ENCODE measurements at places on chromosomes 4 and X. TPM values are rescaled to one million over a fixed set of nuclear protein-coding genes. Genes with fewer than 3 reads are reported as not detected.

TNMD gene
- not detected for total RNA-seq

RBM46 gene
- not detected for total RNA-seq

PTTG2 gene
- not detected for total RNA-seq

TMPRSS11B gene
- not detected for total RNA-seq

PPP4R3C gene
- total RNA-seq = not detected

PI4K2B gene
- total RNA-seq = 20.3 TPM

SYTL4 gene
- total RNA-seq = 2.9 TPM

TMEM35A gene
- 1.5 TPM for total RNA-seq

CENPI gene
- 4.4 TPM for total RNA-seq

DNA sequence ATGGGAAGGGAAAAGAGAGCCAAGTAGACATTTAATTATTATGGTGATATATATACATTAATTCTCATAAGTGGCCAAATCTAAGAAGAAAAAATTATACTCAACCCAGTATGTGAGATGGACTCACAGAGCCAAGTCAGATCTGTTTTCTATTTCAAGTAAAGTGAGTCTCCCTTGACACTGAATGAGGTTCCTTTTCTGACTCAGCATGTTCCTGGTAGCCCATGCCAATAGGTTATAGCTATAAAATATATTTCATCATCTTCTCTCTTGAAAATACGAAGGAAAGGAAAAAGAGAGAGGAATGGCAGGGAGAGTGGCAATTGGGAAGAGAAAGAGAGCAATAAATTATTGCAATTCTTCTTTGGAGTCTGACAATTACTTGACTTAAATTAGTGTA lies 68.8 kb upstream of the GRIA2 start:
- no peak for DNase-seq
- no peaks in the 10 kb centered on the region for H3K36me3 ChIP-seq
- H3K4me3 ChIP-seq = no peak overlapping the region
- H3K27me3 ChIP-seq = no peaks in the 10 kb centered on the region

DNA sequence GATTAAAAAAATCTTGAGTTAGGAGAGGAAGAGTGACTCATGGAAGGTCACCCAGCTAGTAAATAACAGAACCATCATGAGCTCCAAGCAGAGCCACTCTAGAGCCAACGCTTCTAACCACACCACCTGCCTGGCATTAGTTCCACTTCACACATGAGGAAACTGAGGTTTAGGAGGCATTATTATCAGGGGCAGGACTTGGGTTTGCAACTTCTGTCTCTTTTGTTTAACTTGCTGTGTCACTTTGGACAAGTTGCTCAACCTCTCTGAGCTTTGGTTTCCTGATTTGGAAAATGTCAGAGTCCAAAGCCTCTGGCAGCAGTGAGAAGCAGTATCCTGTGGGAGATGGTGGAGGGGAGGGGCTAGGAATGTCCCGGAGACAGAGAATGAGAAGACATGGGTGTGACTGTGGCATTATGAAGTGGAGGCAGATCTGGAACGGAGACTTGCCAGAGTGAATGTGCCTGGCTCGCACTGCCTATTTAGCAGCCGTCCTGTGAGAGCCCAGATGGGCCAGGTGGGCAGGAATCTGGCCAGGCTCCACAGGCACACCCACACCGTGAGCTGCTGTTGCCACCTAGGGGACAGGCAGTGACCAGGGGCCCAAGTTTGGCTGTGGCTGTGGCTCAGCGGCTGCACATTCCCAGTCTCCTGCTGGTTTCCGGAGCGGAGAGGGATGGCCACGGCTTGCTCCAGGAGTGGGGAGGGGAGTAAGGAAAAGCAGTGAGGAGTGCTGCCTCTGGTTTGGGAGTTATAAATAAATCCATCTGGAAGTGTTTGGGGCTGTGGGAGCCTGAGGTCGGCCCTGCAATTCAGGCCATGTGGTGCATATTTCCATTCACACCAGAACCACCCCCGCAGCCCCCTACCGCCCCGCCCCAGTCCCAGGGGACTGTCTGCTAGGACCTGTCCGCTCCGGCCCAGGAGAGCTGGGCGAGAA lies 93.4 kb downstream of the NHSL2 start:
- H3K36me3 ChIP-seq = no peaks in the 10 kb centered on the region
- peak; percentile 76 for DNase-seq
- H3K27ac ChIP-seq = no peak overlapping the region

- no peak overlapping the region for H3K4me3 ChIP-seq
- no peaks in the 10 kb centered on the region for H3K27me3 ChIP-seq
- no peak for DNase-seq
- H3K4me1 ChIP-seq = no peaks in the 10 kb centered on the region
- no peaks in the 10 kb centered on the region for H3K36me3 ChIP-seq
- no peak overlapping the region for H3K27ac ChIP-seq
Measured at GRCh38 chr4:4752576-4753401, 106.7 kb upstream of the MSX1 start.

GRCh38 chrX:56600141-56600540 lies 36.7 kb downstream of the UBQLN2 start:
- H3K27ac ChIP-seq = no peak overlapping the region
- no peaks in the 10 kb centered on the region for H3K27me3 ChIP-seq
- DNase-seq = no peak
- H3K36me3 ChIP-seq = no peaks in the 10 kb centered on the region
- H3K4me3 ChIP-seq = no peak overlapping the region
- no peaks in the 10 kb centered on the region for H3K4me1 ChIP-seq

DNA sequence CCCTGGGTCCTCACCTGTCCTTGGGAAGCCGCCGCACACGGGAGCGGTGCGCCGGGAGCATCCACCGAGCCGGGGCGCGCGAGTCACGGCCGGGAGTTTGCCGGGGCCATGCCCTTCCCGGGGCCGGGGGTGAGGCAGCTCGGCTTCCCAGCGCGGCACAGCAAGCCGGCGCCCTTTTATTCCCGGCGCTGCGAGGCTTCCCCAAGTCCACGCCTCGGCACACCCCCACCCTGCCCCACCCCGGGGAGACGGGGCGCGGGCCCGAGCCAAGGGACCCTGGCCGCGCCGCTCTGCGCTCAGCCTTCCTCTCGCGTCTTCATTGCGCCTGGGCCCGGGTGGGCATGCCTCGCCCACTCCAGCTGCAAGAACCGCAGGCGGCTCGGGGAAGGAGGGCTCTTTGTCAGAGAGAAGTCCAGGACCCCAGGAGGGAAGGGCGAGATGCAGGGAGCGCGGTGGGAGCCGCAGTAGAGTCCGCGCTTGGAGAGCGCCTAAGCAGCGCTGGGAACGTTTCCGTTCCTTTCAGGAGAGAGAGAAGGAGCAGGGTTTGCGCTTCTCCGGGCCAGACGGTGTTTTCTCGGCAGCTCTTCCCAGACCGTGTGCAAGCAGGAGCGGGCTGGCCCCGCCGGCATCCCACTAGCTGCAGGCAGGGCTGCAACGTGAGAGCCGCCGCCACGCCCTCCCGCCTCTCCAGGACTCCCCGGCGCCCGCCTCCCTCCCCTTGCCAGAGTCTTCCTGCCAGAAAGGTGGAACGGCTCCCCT lies at the start of gene MXRA5:
Gene MXRA5, minus strand, starts transcription at position 152 of the 759 bp plus-strand sequence. CDS start 2,819 bp downstream, outside the sequence.
- peak within 1 kb of the TSS; percentile 64 for H3K4me3 ChIP-seq
- DNase-seq = no peak
- H3K4me1 ChIP-seq = no peaks in the 10 kb centered on the region
- H3K36me3 ChIP-seq = no peaks in the 10 kb centered on the region
- no peak within 1 kb of the TSS for H3K27ac ChIP-seq

DNA sequence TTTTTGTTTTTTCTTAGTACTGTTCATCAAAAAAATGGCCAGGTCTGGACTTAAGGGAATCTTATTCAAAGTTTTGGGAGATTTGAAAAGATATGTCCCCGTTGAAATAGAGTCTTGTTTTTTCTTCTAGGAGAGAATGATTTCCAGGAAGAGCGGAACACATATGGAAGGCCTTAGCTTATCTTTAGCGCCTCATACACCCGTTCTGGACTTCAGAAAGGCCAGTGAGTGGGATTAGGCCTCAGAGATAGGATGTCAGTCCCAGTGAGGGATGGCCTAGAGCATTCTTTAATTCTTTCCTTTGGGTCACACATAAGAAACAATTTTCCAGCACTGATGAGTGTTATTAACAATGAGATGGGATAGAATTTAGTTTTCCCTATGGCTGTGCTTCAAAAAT lies 54.5 kb upstream of the HAND2 start:
- no peak for DNase-seq
- H3K27ac ChIP-seq = no peak overlapping the region
- no peaks in the 10 kb centered on the region for H3K27me3 ChIP-seq
- H3K4me1 ChIP-seq = no peaks in the 10 kb centered on the region
- no peaks in the 10 kb centered on the region for H3K36me3 ChIP-seq

GRCh38 chr4:105951198-105951597 lies 55.9 kb downstream of the NPNT start:
- H3K27me3 ChIP-seq = no peaks in the 10 kb centered on the region
- H3K27ac ChIP-seq = no peak overlapping the region
- no peak overlapping the region for H3K4me3 ChIP-seq

DNA sequence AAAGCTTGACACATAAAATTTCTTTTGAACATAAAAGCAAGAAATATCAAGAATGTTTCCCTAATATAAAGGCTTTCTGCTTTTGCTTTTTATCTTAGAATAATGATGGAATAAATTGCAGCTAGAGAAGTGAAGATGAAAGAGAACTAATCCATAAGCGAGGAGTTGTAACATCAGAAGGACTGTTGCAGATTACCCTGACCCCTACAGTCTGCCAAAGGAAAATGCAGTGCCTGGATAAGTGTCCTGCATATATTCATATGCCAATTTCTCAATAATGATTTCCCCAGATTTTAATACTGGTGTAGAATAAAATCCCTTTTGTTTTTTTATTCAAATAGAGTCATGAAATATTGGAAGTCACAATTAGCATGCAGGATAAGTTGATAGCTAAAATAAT lies 115.9 kb downstream of the MAGEC2 start:
- no peak overlapping the region for H3K27ac ChIP-seq
- H3K4me3 ChIP-seq = no peak overlapping the region
- no peaks in the 10 kb centered on the region for H3K36me3 ChIP-seq
- no peak for DNase-seq
- no peaks in the 10 kb centered on the region for H3K4me1 ChIP-seq

DNA sequence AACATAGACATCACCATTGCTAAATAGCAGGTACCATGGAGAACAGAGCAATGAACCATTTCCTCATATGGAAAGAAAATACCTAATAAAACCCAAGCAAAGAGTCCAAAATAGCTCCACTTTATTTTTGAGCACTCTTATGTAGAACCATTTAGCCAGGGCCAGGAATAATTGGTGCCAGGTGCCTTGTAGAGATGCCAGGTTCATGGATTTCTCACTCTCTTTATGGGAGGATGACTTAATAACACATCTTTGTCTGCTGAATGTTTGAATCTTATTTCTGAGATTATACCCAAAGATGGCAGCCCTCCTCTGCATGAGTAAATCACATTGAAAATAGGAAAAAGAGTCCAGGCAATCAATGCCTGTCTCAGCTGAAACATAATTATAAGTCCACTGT lies 212.3 kb upstream of the SFRP2 start:
- H3K4me1 ChIP-seq = no peaks in the 10 kb centered on the region
- no peak overlapping the region for H3K27ac ChIP-seq
- H3K4me3 ChIP-seq = no peak overlapping the region
- DNase-seq = no peak

GRCh38 chrX:66919280-66919832 lies 280.5 kb upstream of the EDA2R start:
- H3K36me3 ChIP-seq = no peaks in the 10 kb centered on the region
- H3K4me1 ChIP-seq = no peaks in the 10 kb centered on the region
- no peak for DNase-seq
- H3K27me3 ChIP-seq = no peaks in the 10 kb centered on the region
- no peak overlapping the region for H3K4me3 ChIP-seq

DNA sequence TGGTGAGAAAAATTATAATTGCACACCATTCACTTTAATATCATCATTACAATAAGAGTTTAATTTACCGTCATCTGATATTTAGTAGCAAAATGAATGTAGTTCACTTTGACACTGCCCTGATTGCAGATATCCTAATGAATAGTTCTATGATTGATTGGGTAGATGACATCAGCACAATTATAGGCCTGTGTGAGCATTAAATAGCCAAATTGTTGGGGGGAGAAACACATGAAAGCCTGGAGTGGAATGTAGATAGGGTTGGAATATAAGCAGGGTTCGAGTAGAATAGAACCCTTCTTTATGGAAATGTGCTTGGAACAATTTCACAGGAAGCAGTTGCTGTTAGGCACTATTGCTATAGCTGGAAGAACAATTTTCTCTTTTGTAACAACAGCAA lies 1526.2 kb downstream of the RPA4 start:
- H3K36me3 ChIP-seq = no peaks in the 10 kb centered on the region
- no peak overlapping the region for H3K27ac ChIP-seq
- no peaks in the 10 kb centered on the region for H3K4me1 ChIP-seq
- H3K27me3 ChIP-seq = no peaks in the 10 kb centered on the region
- no peak for DNase-seq

- no peak overlapping the region for H3K27ac ChIP-seq
- no peaks in the 10 kb centered on the region for H3K4me1 ChIP-seq
- no peaks in the 10 kb centered on the region for H3K36me3 ChIP-seq
- H3K27me3 ChIP-seq = no peaks in the 10 kb centered on the region
Measured at GRCh38 chr4:5998333-5998936, 19.8 kb downstream of the C4orf50 start.

DNA sequence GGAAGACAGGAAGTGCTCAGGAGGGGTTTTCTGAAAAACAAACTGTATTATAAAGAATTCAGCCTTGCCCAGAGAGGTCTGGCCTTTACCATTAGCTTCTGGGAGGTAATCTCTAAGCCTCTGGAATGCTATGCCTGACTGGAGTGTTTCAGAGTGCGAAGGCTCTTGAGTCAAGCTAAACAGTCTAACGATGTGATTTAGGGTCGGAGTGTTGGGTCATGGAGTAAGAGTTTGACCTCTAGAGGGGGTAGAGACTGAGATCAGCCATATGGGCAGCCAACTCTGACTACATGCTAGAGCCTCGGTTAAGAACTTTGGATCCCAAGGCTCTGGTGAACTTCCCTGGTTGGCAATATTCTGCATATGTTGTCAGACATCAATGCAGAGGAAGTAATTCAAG lies 15.0 kb downstream of the BOD1L1 start:
- no peaks in the 10 kb centered on the region for H3K27me3 ChIP-seq
- H3K4me1 ChIP-seq = no peaks in the 10 kb centered on the region
- H3K4me3 ChIP-seq = no peak overlapping the region
- DNase-seq = no peak
- H3K36me3 ChIP-seq = peaks cover 67% of the 10 kb centered on the region

GRCh38 chr4:183094393-183095198 lies 4.5 kb upstream of the WWC2 start:
- no peaks in the 10 kb centered on the region for H3K36me3 ChIP-seq
- no peaks in the 10 kb centered on the region for H3K27me3 ChIP-seq
- DNase-seq = no peak
- no peak overlapping the region for H3K27ac ChIP-seq
- H3K4me1 ChIP-seq = peaks cover 3% of the 10 kb centered on the region

- H3K4me1 ChIP-seq = peaks cover 2% of the 10 kb centered on the region
- H3K27ac ChIP-seq = peak overlapping the region; percentile 86
- H3K27me3 ChIP-seq = no peaks in the 10 kb centered on the region
- H3K4me3 ChIP-seq = peak overlapping the region; percentile 81
Measured at GRCh38 chrX:81202456-81202819, 536 bp downstream of the SH3BGRL start.

DNA sequence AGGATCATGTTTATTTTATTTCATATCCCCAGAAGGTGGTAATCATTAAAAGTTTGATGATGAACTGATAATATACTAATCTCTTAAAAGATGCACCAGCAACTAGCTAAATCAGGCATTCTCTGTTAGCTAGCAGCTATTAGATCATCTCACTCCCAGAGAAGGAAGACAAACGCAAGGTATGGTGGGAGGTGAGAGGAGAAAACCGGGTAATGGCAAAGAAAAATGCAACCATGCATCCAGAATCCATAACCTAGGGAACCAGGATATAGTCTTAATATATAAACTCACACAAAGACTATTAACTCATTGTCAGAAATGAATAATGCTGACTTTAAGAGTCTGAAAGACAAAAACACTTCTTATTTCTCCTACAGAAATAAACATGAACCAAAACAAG lies 66.1 kb downstream of the WNK3 start:
- H3K4me1 ChIP-seq = no peaks in the 10 kb centered on the region
- H3K4me3 ChIP-seq = no peak overlapping the region
- DNase-seq = no peak

All from osteoblast (primary cell).